ENCODE measurements at places on chromosomes 2 and 18.

DNA sequence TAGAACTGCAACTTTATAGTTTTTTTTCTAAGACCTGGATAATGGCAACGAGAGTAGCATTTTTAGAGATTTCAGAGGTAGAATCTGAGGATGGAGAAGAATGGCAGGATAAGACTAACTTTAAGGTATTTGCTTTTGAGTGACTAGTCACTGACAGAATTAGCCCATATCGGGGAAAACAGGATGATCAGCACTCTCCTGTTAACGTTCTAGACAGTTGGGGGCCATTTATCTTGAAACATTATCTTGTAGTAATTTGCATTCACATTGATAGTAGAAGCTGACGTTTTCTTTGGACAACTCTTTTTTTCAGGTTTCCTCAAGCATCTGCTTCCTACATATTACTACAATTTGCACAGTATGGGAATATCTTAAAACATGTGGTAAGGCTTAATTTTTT lies 32.9 kb downstream of the NUP35 start:
- DNase-seq = no peak

DNA sequence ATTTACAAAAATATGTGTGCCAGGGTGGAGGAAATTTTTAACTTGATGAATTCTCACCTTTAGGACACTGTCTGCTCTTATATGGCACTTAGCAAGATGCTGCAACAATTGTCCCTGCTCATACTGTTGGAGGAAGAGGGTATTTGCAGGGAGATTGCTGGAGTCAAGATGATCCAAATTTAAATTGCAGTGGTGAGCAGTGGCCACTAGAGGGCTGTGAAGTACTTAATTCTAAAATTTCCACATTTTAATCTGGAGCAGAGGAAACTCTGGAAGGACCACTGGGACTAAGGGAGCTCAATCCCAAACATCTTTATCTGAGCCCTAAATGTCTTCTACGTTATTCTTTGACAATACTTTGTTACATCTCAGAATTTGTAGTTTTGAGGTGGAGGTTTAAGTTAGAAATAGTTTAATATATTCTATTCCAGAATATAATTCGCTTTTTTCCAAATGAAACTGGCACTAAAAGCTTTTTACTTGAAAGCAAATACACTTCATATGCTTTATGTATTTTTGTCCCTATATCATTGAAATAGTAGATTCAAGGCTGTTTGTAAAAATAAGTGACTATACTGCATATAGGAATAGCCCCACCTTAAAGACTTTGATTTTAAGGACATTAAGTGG lies 33.0 kb upstream of the PTH2R start:
- no peak for DNase-seq

GRCh38 chr2:216862628-216863398 lies 2.9 kb upstream of the TNP1 start:
- no peak for DNase-seq

- DNase-seq = no peak
Measured at GRCh38 chr2:241496904-241497877, 11.2 kb downstream of the STK25 start.

DNA sequence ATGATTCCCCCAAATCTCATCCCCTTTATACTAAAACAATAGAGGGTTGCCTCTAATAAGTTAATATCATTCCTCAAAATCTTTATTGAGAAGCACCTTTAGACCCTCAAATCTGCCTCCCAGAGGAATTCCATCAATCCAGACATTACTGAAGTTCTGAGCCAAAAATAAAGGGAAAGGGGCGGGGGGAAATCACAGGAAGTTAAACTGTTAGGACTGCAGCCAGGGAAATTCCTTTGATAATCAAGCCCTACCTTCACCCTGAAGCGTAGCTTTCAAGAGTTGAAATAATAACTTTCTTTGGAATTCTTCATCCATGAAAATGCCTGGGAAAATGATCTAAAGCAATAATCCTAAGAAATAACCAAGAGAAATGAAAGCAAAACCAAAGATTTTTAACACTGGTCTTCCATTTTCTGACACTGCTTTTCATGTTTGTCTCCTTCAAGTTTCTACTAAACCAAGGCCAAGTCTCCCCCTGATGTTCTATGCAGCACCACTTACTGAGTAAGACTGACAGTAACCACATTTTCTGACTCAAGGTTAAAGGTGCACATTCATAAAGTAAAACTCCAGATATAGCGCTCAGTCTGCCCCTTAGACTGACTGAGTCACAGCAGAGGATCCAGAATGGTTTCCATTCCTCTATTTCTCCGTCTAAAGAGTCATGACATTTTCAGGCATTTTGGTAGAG lies 78.2 kb downstream of the TCF4 start:
- DNase-seq = no peak

DNA sequence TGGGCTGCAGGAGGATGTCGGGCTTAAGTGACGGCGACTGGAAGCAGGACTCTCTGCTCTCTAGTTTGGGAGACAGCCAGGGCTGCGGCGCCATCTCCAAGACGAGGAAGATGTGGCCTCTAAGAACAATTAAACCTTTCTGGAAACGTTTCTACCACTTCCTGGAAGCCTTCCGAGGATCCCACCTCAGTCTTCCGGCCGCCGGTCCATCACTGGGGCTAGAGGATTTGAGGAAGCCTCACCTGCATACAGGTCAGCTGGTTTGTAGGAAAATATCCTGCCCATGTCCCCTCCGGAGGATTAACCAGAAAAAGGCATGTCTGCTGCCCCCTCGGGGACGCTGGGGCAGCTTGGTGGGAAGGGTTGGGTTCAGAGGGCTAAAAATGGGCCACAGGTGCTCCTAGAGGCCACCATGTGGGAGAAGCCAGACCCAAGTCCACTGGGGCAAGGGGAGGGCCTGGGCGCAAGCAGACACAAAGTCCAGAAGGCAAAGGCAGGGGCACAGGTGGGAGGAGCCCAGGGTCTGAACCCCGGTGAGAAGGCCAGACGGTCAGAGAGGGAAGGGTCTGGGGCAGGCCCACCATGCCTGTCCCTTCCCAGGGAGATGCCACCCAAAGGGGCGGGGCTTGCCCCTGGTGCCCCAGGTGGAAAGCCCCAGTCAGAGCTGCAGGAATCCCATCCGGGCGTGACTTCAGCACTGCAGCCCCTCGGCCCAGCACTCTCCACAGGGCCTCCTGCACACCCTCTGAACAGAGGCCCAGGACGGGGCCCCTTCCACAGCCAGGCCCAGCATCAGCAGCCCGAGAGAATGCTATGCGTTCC lies 82.2 kb upstream of the ID2 start:
- DNase-seq = no peak

GRCh38 chr18:77146249-77147080 lies 13.9 kb upstream of the MBP start:
- no peak for DNase-seq

DNA sequence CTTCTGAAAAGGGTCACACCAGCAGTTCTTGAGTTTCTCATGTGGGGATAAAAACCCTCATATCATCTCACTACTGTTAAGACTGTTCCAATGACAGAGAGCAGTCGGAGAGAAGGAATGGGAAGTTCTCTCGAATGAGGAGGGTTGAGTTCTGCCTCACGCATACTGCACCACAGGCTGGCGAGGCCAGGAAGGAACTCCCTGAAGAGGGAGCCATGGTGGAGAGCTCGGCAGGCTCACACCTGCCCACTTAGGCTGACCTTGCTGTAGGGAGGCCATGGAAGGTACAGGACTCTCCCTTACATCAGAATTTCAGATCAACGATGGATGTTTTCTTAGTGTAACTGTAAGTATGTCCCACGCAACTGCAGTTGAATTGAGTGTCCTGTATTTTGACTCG lies 64.6 kb downstream of the RALBP1 start:
- DNase-seq = no peak

GRCh38 chr18:34320267-34320666 lies 95.6 kb upstream of the NOL4 start:
- no peak for DNase-seq

- DNase-seq = no peak
Measured at GRCh38 chr2:235171550-235172031, 219.8 kb downstream of the SH3BP4 start.

GRCh38 chr18:23077493-23078256 lies 57.6 kb upstream of the CABLES1 start:
- DNase-seq = no peak

DNA sequence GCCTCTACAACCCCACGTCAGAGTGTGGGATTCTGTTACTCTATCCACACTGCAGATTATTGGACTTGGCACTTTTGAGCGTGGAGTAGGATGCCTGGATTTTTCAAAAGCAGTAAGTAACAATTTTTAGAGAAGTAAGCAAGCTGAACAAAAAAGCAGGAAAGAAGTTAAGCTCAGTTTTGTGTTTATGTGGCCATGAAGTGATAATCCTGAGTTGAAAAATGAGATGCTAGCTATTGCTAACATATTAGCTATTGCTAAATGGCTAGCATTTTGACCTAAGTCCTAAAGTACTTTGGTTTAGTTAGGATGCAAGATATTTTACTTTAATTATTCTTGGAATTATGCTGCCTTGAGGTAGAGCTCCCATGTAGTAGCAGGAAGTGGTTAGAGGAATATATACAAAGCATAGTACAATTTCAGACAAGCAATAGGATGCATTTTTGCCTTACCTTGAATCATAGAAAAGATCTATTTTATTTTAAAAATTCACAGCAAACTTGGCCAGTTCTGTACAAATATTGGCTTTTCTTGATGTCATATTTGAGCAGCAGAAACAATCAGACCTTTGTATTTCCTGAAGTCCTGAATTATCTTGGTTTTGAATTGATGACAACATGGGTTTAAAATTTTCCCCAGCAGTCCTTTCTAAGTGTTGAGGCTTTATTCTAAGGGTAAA lies 74.6 kb downstream of the COX7A2L start:
- DNase-seq = no peak

DNA sequence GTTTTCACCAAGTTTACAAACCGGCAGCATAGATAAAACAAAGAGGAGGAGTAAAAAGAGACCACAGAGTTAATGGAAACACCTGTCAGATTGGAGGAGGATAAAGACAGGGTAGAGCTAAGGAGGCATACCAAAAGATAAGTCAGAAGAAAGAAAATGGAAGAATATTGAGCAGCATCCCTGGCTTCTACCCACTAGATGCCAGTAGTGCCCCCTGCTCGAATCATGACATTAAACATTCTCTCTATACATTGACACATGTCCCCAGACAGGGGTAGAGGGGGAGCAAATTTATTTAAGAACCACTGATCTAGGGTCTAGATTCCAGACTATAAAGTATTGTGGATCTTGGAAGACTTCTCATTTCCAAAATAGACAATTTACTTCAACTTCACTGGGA lies 159.8 kb upstream of the ETAA1 start:
- DNase-seq = no peak

GRCh38 chr2:203857656-203858055 lies 9.9 kb upstream of the CTLA4 start:
- no peak for DNase-seq

- no peak for DNase-seq
Measured at GRCh38 chr2:180046776-180047175, 39.7 kb upstream of the CWC22 start.

GRCh38 chr2:41965909-41966295 lies 81.9 kb upstream of the PKDCC start:
- DNase-seq = no peak

DNA sequence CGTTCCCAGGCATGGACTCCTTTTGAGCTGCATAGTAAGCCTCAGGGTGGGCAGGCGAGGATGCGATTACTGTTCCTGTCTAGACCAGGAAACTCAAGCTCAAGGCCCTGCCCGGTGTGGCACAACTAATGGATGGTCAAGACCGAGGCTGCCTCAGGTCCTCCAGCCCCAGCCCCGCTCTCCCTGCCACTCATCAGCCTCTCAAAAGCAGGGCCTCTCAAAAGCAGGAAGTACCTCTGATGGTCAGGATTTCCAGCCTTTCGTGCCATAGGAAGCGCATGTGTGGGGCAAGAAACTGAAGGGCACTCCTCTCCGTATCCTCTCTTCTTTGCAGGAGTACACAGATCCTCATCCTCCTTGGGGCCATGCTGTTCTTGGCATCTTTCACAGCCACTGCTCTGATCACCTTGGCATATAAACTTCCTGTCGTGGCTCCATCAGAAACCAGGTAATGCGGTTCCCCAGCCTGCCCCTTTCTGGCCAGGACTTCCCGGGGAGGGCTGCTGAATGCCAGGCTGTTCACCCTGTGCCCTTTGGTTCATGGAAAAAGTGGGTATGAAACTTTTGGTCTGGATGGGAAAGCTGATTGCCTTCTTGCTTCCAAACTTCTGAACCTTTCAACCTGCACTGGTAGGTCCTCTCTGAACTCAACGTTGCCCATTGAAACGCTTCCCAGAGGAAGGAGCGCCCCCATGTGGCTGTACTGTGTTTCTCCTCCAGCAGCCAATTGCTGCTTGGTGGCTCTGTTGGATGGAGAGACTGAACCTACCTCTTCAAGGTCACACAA lies 82.8 kb upstream of the SEC11C start:
- DNase-seq = no peak

DNA sequence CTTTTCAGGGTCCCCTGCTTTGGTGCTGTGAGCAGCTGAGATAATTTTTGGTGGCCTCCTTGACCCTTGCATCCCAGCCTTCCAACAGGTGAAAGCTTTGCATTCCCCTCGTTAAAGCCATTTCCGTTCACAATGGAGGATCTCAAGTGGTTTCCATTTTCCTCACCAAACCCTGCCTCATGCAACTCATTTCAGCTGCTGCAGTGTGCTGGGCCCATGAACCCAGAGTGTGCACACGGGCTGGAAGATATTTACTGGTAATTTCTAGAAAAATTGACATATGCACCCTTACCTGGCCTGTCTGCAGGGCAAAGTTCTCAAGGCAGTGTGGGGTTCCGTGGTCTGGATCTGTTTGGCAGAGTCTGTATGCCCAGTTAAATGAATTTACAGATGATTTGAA lies 246.8 kb upstream of the HS6ST1 start:
- DNase-seq = no peak

DNA sequence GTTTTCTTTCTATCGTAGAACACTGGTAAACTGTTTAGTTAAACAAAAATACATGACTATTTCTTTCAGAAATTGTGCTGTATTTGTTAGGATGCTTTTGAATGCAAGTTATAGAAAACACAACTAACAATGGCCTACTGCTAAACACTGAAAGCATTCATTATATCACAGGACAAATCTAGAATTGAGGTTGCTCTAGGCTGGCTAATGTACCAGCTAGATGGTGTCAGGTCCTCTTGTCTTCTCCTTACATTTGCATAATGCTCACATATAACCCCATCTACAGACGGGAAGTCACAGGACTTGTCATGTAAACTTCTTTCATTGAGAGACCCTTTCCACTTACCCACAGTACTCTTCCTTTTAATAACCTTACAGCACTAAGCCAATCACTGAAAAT lies 586.8 kb downstream of the DSC3 start:
- no peak for DNase-seq

DNA sequence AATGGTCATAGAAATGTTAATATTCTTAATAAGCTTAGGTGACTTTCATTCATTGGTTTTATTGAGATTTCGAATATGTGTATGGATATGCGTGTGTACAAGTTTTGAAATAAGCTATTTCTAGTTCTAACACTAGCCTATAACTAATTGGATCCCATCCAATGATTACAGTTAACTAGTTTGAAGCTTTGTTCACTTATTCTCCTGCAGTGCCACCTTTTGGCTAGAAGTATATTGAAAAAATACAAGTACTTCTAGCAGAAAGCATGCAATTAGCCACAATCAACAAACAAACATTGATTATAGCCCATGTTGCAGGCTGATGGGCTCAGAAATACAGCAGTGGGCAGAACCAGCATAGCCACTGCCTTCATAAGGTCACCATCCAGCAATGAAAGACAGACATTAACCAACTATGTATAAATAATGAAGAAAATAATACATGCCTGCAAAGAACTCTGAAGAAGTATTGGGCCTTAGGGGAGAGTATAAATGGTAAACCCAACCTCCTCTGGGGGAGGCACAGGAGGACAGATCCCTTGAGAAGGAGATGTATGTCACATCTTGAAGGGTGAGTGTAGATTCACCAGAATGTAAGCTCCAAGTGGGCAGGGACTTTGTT lies 5.1 kb upstream of the PIEZO2 start:
- DNase-seq = no peak

Measured in amygdala (tissue), 56 donors.